ENCODE measurements at places on chromosomes 3 and 15.
A peak's percentile ranks its signal among the peaks of the same experiment; 100 is the strongest.

GRCh38 chr3:139225548-139225947 lies 118.3 kb upstream of the MRPS22 start:
- no peak for DNase-seq

GRCh38 chr3:52890735-52891134 lies 6.6 kb downstream of the STIMATE start:
- DNase-seq = no peak

DNA sequence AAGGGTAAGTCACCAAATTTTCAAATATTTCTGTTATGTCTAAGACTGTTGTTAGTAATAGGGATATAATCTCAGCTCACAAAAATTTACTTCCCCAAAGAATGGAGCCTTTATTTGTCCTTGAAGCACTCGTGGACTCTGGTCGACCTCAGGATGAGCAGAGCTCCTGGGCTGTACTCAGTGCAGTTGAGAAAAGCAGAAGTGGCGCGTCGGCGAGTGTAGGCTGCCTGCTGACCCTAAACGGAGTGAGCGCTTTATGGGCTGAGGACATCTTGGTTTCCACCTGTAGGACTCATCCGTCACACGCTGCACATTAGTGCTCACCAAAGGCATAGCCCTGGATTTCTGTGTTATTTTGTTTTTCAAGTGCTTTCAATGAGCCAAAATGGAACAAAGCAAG lies 11.0 kb downstream of the GABRA5 start:
- DNase-seq = no peak

GRCh38 chr15:89556413-89557262 lies 18.6 kb upstream of the TICRR start:
- DNase-seq = peak; percentile 18

- no peak for DNase-seq
Measured at GRCh38 chr3:50609763-50610085, 1.9 kb downstream of the CISH start.

DNA sequence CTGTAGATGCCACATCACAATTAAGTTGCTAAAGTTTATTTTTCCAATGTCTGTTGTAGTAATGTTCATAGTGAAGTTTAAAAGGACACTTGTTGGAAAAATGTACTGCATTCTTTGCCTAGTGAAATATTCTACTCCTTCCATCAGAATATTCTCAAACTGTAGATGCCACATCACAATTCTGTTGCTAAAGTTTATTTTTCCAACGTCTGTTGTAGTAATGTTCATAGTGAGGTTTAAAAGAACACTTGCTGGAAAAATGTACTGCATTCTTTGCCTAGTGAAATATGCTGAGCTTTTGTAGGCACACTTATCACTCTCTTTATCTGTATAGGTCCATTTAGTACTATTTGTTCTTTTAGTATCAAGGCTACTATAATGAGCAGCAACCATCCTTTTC lies 836.1 kb downstream of the NAALADL2 start:
- DNase-seq = no peak

- no peak for DNase-seq
Measured at GRCh38 chr3:120306519-120307455, 21.8 kb upstream of the GPR156 start.

DNA sequence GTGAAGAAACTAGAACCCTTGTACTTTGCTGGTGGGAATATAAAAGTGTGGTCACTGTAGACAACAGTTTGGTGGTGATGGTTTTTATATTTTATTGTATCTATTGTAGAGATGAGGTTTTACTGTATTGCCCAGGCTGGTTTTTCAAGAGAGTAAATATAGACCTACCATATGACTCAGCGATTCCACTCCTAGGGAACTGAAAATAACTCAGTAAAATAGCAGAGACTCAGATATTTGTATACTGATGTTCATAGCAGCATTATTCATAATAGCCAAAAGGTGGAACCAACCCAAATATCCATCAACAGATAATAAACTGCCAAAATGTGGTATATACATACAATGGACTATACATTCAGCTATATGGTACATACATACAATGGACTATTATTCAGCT lies 68.8 kb upstream of the IL12A start:
- DNase-seq = no peak

GRCh38 chr15:81280696-81281455 lies 43.1 kb downstream of the STARD5 start:
- no peak for DNase-seq

- DNase-seq = no peak
Measured at GRCh38 chr3:18809640-18810305, 338.5 kb upstream of the KCNH8 start.

- DNase-seq = no peak
Measured at GRCh38 chr3:16428612-16429011, 84.9 kb downstream of the RFTN1 start.

- no peak for DNase-seq
Measured at GRCh38 chr3:31572236-31573004, 39.7 kb downstream of the STT3B start.

DNA sequence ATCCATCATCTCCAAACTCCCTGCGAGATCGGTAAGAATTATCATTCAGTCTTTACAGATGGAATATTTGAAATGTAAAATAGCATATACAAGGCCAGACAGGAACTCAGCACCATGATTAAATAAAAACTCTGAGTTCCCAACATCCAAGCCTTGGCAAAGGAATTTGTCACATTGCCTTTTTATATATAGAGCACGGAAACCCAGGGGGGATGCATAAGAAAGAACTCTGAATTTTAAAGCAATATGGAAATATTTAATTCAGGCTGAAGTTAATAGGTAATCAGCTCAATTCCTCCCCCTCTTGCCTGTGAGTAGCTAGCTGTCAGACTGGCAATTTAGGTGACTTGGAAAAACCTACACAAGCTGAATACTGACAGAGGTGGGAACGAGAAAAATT lies 217.9 kb upstream of the KCNMB2 start:
- no peak for DNase-seq

All from activated naive CD8-positive, alpha-beta T cell treated with anti-CD3 and anti-CD28 coated beads, Interleukin-2, amount 50 U/mL, for 16 hours (primary cell).